CD4-positive, CD25-positive, alpha-beta regulatory T cell (primary cell): ENCODE measurements at places on chromosomes 7 and 10. TPM values are rescaled to one million over a fixed set of nuclear protein-coding genes. Genes with fewer than 3 reads are reported as not detected.
A peak's percentile ranks its signal among the peaks of the same experiment; 100 is the strongest.

GRCh38 chr7:156780724-156781455 lies 112.1 kb downstream of the LMBR1 start:
- H3K36me3 ChIP-seq = peaks cover 8% of the 10 kb centered on the region
- no peak overlapping the region for H3K4me3 ChIP-seq
- H3K4me1 ChIP-seq = no peaks in the 10 kb centered on the region
- H3K27me3 ChIP-seq = no peaks in the 10 kb centered on the region
- no peak overlapping the region for H3K27ac ChIP-seq
- no peak for DNase-seq

DNA sequence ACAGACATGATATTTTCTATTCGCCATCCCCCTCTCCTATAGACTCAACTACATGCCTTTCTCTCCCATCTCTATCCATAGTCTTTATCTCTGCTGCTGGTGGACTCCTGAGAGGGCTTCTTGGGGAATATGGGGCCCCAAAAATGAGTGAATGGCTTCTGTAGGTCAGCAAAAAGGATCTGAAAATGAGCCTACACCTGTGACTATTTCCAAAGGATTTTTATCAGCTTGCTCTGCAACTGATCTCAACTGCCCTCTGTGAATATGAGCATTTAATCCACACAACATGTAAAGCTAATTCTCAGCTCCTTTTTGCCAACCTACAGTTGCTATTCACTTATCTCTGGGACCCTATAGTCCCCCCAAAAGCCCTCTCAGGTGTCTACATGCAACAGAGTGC lies 36.2 kb downstream of the PRSS2 start:
- H3K4me1 ChIP-seq = peaks cover 100% of the 10 kb centered on the region
- peaks cover 24% of the 10 kb centered on the region for H3K36me3 ChIP-seq
- H3K4me3 ChIP-seq = peak overlapping the region; percentile 81

DNA sequence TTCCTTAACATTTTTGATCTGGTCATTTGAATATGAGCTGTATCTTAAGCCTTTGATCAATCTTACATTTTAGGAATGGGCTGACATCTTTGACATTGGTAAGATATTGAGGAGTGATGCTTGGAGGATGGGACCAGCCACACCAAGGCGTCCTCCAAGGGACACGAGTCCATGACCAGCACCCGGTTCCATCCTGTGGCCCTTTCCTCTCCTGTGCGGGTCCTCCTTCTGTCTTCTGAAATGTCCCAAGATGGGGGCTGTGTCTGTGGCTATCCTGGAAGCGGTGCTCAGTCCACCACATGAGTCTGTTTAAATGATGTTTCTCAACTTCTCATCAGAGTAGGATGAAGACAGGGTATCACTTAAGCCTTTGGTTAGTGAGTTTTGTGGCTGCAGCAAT lies 67.3 kb upstream of the SHH start:
- H3K4me1 ChIP-seq = no peaks in the 10 kb centered on the region
- H3K27me3 ChIP-seq = no peaks in the 10 kb centered on the region
- no peak overlapping the region for H3K4me3 ChIP-seq
- no peaks in the 10 kb centered on the region for H3K36me3 ChIP-seq

DNA sequence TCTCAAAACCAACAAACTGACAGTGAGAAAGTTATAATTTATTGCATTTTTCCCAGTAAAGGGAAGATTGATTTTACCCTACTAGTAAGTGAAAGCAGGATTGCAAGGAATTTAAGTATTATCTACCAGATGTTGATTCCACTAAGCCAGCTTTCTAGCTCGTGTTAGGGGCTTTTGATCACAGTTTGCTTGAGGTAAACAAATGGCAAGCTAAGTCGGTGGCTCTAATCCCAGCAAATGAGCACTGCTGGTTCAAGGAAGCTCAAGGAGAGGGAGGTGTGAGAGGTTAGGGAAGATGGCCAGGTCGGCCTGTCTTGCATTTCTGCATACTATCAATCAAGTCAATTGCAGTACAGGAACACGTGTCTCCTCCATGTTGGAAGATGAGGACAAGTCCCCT lies 448.7 kb upstream of the POM121L12 start:
- no peaks in the 10 kb centered on the region for H3K36me3 ChIP-seq
- no peak for DNase-seq
- no peaks in the 10 kb centered on the region for H3K4me1 ChIP-seq
- no peaks in the 10 kb centered on the region for H3K27me3 ChIP-seq
- H3K27ac ChIP-seq = no peak overlapping the region
- no peak overlapping the region for H3K4me3 ChIP-seq

DNA sequence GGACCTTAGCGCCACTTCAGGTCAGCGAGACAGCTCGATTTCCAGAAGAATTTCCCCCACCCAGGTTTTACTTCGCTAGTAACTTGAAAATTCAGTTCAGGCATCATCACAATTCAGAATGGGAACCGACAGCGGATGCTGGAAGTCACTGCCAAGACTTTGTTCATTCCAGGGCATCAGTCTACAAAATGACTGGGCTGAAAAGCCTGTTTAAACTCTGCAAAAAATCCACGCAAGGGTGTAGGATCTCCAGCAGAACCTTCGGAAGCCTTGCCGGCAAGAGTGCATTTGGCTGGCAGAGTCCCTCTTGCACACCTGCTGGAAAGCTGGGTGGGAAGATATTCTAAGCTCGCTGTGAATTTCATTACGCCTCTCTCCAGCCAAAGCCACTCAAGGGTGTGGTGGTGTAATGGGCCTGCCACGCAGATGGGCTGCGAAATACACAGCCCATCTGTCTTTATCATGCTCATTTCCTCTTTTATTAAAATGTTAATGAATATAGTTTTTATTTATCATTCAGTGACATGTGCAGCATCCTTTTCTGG lies 672.0 kb upstream of the FOXK1 start:
- H3K36me3 ChIP-seq = no peaks in the 10 kb centered on the region
- no peak overlapping the region for H3K4me3 ChIP-seq
- no peak overlapping the region for H3K27ac ChIP-seq
- no peak for DNase-seq
- H3K4me1 ChIP-seq = no peaks in the 10 kb centered on the region

- peaks cover 15% of the 10 kb centered on the region for H3K27me3 ChIP-seq
- H3K4me1 ChIP-seq = peaks cover 30% of the 10 kb centered on the region
- DNase-seq = no peak
Measured at GRCh38 chr10:22250897-22251660, 33.3 kb upstream of the EBLN1 start.

DNA sequence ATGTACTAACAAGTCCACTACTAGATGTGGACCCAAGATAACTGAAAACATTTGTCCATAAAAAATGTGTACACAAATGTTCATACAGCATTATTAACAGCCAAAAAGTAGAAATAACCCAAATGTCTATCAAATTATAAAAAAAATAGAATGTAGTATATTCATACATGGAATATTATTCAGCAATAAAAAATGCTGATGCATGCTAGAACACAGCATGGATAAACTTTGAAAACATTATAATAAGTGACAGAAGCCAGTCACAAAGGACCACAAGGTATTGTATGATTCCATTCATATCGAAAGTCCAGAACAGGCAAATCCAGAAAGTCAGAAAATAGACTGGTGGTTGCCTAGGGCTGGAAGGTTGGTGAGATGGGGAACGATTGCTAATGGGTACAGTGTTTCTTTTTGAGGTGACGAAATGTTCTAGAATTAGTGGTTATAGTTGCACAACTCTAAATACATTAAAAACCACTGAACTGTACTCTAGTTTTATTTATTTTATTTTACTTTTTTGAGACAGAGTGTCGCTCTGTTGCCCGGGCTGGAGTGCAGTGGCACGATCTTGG lies 43.3 kb upstream of the ANLN start:
- no peaks in the 10 kb centered on the region for H3K36me3 ChIP-seq
- no peak overlapping the region for H3K4me3 ChIP-seq
- no peak for DNase-seq
- H3K27ac ChIP-seq = no peak overlapping the region
- H3K27me3 ChIP-seq = peaks cover 5% of the 10 kb centered on the region

DNA sequence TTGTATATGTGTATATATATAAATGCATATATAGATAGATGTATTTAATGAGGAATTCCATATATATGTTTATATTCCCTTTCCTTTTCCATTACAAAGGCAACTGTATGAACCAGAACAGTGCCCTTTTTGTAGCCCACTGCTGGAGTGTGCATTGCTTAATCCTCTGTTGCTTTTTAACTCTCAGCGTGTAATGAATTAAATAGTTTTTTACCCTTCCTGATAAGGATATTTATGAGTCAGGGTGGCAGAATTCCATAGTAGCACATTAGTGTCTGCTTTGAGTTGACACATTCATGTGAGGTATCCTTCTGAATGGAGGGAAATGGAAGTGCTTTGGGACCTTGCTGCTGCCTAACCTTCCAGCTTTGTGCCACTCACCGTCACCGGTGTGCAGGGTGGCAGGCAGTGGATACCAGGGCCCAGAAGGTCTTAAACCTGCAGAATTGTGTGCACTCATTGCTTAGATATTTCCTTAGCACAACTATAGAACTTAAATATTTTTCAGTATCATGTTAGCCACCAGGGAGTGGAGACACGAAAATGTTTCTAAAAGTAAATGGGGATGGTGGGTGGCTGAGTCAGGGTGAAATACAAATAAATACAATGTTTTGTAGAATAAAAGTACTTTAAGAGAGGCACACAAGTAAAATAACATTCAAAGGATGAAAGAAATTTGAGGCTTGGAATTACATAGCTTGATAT lies 117.9 kb downstream of the SND1 start:
- no peaks in the 10 kb centered on the region for H3K36me3 ChIP-seq
- no peak overlapping the region for H3K4me3 ChIP-seq
- no peaks in the 10 kb centered on the region for H3K4me1 ChIP-seq
- DNase-seq = no peak
- no peaks in the 10 kb centered on the region for H3K27me3 ChIP-seq
- no peak overlapping the region for H3K27ac ChIP-seq

- no peaks in the 10 kb centered on the region for H3K4me1 ChIP-seq
- no peaks in the 10 kb centered on the region for H3K36me3 ChIP-seq
- no peak overlapping the region for H3K4me3 ChIP-seq
- no peak for DNase-seq
- no peaks in the 10 kb centered on the region for H3K27me3 ChIP-seq
Measured at GRCh38 chr7:16967300-16967811, 85.6 kb upstream of the AGR3 start.

DNA sequence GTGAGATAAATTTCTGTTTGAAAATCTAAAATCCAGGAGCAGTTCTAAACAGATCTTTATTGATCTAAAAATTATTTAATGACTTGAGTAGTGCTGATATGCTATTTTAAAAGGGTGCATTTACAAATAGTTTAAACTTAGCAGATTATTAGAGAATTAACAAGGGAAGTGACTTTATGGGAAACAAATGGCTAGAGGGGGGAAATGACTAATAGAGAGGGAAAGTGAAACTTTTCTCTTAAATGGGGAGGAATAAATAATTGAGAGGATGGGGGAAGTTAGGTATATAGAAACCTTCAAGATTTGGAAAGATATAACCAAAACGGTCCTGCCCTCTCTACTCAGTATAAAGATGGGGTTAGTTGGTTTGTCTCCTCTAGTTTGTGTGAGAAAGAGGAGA lies 90.1 kb upstream of the ARMC3 start:
- no peak for DNase-seq
- no peaks in the 10 kb centered on the region for H3K4me1 ChIP-seq
- H3K4me3 ChIP-seq = no peak overlapping the region
- no peak overlapping the region for H3K27ac ChIP-seq
- H3K36me3 ChIP-seq = no peaks in the 10 kb centered on the region

- no peak for DNase-seq
- peaks cover 12% of the 10 kb centered on the region for H3K4me1 ChIP-seq
- H3K27me3 ChIP-seq = no peaks in the 10 kb centered on the region
- H3K36me3 ChIP-seq = no peaks in the 10 kb centered on the region
Measured at GRCh38 chr7:123727071-123727837, 21.5 kb downstream of the WASL start.

GRCh38 chr7:101630591-101630990 lies 1.5 kb upstream of the MYL10 start:
- H3K27ac ChIP-seq = no peak overlapping the region
- H3K4me3 ChIP-seq = no peak overlapping the region
- H3K4me1 ChIP-seq = no peaks in the 10 kb centered on the region
- no peaks in the 10 kb centered on the region for H3K36me3 ChIP-seq
- no peak for DNase-seq

DNA sequence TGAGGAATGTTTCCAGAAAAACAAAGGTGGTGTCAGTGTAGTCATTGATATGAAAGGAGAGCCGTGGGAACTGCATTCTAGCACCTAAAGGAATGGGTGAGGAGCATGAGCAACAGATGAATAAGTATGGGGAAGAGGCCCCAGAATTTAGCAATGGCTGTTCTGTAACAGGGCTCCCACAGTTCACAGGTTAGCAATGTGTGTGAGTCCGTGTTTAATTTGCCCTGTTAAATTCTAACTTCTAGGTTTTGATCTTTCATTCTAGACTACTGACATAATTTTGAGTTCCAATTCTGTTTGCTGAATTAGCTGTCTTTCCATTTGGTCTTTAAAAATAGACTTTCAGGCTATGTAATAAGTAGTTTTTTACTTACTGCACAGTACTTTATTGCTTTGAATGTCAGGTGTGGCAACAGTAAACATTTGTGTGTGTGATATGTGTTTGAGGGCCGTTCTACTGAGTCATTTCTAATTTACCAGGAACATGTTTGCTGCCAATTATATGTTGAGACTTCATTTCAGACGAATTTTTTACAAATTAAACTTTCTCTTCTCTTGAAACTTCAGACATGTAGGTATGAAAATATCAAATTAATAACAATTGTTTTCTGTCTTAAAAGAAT lies 8.8 kb downstream of the STK17A start:
- H3K27me3 ChIP-seq = no peaks in the 10 kb centered on the region
- H3K4me1 ChIP-seq = peaks cover 84% of the 10 kb centered on the region
- peak overlapping the region; percentile 51 for H3K4me3 ChIP-seq
- H3K36me3 ChIP-seq = peaks cover 11% of the 10 kb centered on the region
- peak overlapping the region; percentile 17 for H3K27ac ChIP-seq

GRCh38 chr10:46536171-46536570 lies 20.3 kb downstream of the GPRIN2 start:
- no peak for DNase-seq
- no peak overlapping the region for H3K4me3 ChIP-seq
- no peak overlapping the region for H3K27ac ChIP-seq
- H3K4me1 ChIP-seq = no peaks in the 10 kb centered on the region
- H3K36me3 ChIP-seq = no peaks in the 10 kb centered on the region

Gene TUBAL3
- total RNA-seq = not detected

Gene EPO
- not detected for total RNA-seq

Gene KIF11
- 3.0 TPM for total RNA-seq

Gene CLEC2L
- total RNA-seq = 0.39 TPM

Gene DNAJC12
- total RNA-seq = not detected

Gene KIAA1549
- 0.10 TPM for total RNA-seq

Gene SLC13A4
- total RNA-seq = not detected

Gene TLX1
- not detected for total RNA-seq

Gene CHAT
- not detected for total RNA-seq

Gene CDK14
- total RNA-seq = 4.0 TPM
